HuH-7.5 (cell line): ENCODE measurements at places on chromosomes 16 and 17.
A peak's percentile ranks its signal among the peaks of the same experiment; 100 is the strongest.

DNA sequence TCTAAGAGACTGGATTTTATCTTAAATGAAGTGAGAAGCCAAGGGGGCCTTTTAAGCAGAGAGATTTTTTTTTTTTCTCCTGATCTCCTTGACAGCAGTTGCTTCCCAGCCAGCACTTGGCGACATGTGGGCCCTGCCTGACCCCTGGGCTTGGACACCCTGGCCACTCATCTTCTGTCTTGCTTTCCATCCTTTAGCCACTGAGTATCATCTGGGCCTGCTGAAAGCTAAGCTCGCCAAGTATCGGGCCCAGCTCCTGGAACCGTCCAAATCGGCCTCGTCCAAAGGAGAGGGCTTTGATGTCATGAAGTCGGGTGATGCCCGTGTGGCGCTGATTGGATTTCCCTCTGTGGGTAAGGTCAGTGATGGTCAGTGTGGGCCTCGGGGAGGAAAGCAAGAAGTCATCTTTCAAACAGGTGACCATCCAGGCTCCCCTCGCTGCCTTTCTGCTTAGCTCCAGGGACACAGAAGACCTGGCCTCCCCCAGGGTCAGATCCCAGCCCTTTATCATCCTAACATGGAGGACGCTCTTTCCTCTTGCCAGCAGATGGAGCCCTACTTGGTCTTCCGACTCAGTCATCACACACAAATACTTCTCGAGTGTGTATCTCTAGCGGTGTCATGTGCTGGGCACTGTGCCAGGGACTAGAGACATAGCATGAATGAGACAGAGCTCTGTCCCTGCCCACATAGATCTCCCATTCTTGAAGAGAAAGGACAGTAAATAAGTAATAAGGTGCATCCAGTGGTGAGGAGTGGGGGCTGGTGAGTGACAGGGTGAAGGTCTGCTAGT lies 6.1 kb downstream of the DRG2 start:
- DNase-seq, result no peak

- peak; percentile 88 for DNase-seq
Measured at GRCh38 chr16:180101-180675, at the start of gene HBQ1. Gene HBQ1 (plus strand): TSS chr16:180459. CDS start chr16:180487, 28 bp downstream.

- DNase-seq, result no peak
Measured at GRCh38 chr16:76386784-76387183, 109.6 kb downstream of the CNTNAP4 start.

- DNase-seq, result no peak
Measured at GRCh38 chr17:51427323-51427811, 167.0 kb downstream of the UTP18 start.

DNA sequence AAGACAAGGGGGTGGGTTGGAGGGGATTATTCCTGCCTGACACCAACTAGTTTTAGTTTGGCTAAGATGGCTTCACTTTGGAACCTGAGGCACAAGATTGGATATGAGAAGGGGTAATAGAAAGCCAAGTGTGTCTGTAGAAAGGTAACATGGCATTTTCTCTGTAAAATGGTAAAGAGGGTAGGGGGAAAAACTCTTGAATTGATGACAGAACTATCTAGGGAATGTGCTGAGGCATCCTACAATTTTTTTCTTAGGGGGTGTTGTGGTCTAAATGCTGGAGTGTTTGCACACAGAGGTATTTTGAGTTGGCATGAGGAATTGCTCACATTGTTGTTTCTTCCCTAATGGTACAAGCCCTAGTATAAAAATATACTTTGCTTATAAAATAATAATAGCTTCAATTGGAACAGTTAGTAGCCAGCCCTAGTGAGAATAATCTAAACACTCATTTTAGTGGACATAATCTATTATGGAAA lies 25.8 kb downstream of the YPEL2 start:
- no peak for DNase-seq

GRCh38 chr17:33387406-33387805 lies 94.3 kb upstream of the ASIC2 start:
- no peak for DNase-seq

GRCh38 chr17:60559995-60560859 lies 34.2 kb upstream of the APPBP2 start:
- no peak for DNase-seq

- no peak for DNase-seq
Measured at GRCh38 chr17:33056399-33057146, 64.9 kb downstream of the SPACA3 start.

DNA sequence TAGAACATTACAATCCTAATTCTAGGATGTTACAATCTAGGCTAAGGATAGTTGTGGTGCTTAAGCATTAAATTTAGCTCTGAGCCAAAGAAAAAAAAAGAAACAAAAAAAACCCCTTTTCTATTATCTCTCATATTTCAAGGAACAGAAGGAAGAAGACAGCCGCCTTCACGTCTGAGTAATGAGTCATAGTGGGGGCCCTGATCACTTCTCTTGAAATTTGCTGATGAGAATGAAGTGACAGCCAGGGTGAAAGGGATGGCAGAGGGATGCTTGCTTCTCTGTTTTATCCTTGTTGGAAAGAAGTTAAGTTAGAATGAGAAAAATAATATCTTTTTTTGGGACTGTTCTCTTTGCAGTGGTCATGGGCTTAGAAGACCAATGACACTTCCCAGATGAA lies 82.6 kb upstream of the MPHOSPH6 start:
- DNase-seq, result no peak

DNA sequence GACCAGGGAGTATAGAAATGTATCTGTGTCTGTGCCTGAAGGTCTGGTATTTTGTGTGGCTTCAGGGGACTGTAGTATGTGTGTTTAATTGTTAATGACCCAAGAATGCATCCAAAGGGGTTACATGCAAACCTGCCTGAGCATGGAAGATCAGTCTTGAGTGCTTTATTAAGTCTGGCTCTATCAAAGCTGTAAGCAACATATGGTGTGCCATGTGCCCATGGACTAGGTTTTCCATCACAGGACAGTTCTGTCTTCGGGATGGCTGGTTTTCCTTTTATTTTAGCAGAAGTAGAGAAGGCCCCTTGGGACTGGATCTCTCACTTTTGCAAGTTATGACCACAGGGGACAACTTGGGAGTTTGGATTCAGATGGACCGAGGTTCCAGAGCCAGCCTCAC lies 18.2 kb downstream of the RBFOX1 start:
- no peak for DNase-seq

GRCh38 chr16:9351440-9351839 lies 260.0 kb downstream of the HAPSTR1 start:
- no peak for DNase-seq

- no peak for DNase-seq
Measured at GRCh38 chr17:74452033-74452840, 14.2 kb upstream of the CD300A start.

DNA sequence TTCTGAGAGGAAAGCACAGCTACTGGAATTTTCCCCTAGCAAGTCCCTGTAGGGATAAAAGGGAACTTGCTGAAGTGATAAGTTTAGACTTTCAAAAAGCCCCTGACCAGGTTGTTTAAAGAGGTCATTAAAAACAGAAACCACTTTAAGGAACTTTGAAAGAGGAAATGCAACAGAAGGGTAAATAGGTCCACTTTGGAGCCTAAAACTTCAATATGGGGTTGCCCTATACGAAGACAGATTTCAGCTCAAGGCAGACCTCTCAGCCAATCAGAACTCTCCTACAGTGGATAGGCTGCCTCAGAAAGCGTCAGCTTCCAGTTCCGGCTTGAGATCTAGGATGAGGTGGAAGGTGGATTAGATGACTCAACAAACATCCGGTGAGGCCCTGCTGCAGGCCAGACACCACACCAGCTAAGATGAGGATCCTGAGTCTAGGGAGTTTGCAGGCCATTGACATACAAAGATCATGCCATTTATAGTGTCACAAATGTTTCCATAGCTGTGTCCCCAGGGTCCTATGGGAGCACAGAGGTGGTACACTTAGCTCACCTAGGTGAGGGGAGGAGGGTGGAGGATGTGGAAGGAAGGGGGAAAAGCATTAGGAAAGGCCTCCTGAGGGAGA lies 7.9 kb upstream of the MFSD6L start:
- no peak for DNase-seq

- DNase-seq, result no peak
Measured at GRCh38 chr16:14458576-14458975, 171.5 kb downstream of the PARN start.

- no peak for DNase-seq
Measured at GRCh38 chr17:56623383-56623782, 29.9 kb downstream of the NOG start.

DNA sequence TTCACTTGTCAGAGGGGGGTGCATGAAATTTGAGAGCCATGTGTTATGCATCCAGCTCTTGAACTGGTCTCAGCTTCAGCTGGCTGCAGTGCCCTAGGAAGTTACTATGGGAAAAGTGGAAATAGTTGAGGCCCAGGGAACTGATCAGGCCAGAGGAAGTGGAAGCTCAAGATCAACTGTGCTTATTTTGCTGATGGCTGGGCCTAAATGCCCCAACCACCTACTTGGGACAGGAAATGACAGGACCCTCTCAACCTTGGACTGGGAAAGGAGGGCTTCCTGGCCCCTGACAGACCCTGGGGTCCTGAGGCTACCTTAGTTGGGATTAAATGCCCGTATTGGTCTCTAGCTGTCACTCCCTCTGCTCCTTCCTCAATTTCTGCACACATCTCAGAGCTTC lies 1.2 kb upstream of the TAOK2 start:
- no peak for DNase-seq

DNA sequence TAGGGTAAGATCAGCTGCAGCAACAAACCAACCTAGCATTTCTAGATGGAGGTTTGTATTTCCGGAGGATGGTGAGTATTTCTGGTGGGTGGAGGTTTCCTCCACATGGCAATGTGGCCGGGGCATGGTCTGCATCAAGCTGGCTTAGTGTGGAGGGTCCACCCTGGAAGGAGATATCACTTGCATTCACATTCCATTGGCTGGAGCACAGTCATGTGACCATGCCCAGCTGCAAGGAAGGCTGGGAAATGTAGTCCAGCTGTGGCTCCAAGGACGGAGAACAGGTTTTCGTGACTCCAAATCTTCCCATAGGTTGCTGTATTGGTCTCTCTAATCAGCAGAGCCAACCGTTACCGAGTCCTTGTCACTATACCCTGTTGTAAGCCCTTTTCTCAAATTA lies 68.7 kb downstream of the RAI1 start:
- no peak for DNase-seq

DNA sequence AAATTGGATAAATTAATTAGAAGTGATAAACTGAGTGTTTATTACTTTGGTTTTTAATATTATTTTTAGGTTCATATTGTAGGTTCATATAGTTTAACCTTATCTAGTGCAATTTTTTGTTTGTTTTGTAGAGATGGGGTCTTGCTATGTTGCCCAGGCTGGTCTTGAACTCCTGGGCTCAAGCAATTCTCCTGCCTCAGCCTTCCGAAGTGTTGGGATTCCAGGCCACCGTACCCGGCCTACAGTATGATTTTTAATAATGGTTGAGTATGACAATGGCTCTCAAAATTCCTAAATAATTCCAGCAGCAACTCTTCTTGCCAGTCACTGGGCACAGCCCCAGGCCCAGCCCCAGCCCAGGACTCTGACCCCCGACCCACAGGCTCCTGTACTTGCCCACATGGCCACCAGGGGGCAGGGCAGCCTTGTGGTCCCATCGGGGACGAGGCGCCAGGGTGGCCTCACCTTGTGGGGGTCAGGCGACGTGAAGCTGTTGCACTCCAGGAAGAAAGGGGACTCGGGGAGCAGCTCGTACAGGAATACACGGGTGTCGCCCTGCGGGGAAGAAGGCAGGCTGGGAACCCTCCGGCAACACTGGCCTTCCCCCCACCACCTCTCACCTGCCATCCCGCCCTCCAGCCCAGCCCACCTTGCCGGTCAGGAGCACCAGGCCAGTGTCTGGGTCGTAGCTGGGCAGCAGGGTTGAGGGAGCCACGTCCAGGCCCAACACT lies 7.9 kb upstream of the PAM16 start:
- peak; percentile 83 for DNase-seq

GRCh38 chr17:71709271-71709890 lies 411.4 kb upstream of the SOX9 start:
- DNase-seq, result no peak

GRCh38 chr17:58995247-58995940 lies 111.3 kb downstream of the TRIM37 start:
- DNase-seq, result no peak

GRCh38 chr17:74444406-74444805 lies 12.5 kb downstream of the GPRC5C start:
- DNase-seq, result no peak

- DNase-seq, result no peak
Measured at GRCh38 chr17:14316126-14316832, 15.4 kb downstream of the HS3ST3B1 start.

DNA sequence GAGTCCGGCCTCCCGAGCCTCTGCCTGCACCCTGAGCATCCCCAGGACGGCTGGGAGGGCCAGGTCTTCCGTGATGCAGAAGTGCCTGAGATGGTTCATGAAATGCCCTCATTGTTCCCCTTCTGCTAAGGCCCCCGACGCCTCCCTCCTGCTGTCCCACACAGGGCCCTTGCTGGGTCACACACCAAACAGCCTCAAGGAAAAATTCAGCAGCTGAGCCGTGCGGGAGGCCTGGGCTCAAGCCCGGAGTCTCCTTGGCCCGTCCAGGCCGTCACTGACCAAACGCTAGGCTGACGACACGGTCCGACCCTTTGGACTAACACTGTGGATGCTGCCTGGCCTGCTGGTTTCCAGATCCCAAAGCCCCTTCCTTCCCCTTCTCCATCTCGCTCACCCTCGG lies 90.2 kb downstream of the RTN4RL1 start:
- no peak for DNase-seq

- DNase-seq, result no peak
Measured at GRCh38 chr16:17887963-17888362, 417.2 kb upstream of the XYLT1 start.

- no peak for DNase-seq
Measured at GRCh38 chr17:44792276-44792675, 33.5 kb downstream of the ADAM11 start.

DNA sequence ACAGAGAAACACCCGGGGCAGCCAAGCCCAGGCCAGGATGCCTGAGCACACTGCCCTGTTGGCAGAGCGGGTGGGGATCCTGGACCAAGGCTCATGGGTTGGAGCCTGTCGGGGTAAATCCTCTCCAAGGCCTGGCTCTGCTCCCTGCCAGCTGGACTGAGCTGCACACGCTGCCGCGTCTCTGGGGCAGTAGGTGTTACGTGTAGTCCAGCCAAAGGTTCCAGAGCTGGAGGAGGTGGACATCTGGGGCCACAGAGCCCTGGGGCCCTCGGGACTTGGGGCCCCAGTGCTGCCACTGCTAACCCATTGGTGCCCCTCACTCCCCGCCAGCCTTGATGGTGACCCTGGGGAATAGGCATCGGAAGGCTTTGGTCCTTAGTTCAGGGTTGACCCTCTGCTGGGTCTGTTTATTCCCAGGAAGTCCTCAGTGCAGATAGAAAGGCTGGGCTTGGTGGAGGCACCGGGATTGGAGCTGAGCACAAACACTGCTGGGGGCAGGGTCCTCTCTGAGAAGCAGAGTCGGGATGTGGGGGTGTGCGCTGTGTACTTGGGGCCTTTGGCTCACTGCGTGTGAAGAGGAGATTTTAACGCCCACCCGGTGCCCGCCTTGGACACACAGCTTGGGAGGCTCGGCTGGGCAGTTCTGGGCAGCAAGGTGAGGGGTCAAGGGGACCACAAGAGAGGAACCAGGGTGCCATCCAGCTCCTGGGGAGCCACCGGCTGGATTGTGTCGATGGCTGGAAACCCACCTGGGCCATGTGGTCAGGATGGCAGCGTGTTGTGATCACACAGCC lies 16.3 kb upstream of the CBX4 start:
- no peak for DNase-seq
